ENCODE measurements at places on chromosomes 4 and X.

GRCh38 chrX:15834827-15835595 is 19.6 kb downstream of the AP1S2 start:
- no peak for DNase-seq

DNA sequence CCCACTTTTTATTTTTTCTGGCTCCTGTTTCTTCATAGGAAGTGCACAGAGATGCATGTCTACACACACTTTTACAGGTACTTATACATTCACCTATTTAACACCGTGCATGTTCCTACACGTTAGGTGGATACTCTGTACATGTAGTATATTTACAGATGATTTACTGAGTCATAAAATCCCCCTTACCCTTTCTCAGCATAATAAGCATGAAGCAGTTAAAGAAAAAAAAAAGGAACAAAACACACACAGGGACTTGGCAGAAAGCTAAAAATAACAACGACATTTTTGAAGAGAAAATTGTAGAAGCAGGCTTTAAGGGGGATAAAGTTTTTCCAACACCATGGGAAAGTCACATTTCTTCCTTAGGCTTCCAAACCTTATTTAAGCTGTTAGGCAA is 96.4 kb upstream of the IQCM start:
- DNase-seq: no peak

DNA sequence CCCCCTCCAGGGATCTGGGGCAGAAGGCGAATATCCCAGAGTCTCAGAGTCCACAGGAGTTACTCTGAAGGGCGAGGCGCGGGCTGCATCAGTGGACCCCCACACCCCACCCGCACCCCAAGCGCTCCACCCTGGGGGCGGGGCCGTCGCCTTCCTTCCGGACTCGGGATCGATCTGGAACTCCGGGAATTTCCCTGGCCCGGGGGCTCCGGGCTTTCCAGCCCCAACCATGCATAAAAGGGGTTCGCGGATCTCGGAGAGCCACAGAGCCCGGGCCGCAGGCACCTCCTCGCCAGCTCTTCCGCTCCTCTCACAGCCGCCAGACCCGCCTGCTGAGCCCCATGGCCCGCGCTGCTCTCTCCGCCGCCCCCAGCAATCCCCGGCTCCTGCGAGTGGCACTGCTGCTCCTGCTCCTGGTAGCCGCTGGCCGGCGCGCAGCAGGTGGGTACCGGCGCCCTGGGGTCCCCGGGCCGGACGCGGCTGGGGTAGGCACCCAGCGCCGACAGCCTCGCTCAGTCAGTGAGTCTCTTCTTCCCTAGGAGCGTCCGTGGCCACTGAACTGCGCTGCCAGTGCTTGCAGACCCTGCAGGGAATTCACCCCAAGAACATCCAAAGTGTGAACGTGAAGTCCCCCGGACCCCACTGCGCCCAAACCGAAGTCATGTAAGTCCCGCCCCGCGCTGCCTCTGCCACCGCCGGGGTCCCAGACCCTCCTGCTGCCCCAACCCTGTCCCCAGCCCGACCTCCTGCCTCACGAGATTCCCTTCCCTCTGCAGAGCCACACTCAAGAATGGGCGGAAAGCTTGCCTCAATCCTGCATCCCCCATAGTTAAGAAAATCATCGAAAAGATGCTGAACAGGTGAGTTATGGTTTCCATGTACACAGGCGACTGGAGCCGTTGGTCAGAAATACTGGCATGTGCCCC is at the start of gene CXCL1:
CXCL1 (plus strand) TSS at position 264 of the 926 bp plus-strand sequence; CDS start at position 342, 78 bp downstream.
- DNase-seq: no peak

DNA sequence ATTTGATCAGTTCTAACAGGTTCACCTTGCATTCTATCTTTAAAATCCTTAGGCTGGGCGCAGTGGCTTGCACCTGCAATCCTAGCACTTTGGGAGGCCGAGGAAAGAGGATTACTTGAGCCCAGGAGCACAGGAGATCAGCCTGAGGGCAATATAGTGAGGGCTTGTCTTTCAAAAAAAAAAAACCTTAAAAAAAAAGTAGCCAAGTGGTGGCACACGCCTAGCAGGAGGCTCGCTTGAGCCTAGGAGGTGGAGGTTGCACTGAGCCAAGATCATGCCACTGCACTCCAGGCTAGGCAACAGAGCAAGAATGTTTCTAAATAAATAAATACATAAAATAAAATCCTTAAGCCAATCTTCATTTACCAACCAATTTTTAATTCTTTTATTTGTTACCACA is 75.6 kb downstream of the PRSS12 start:
- DNase-seq: no peak

DNA sequence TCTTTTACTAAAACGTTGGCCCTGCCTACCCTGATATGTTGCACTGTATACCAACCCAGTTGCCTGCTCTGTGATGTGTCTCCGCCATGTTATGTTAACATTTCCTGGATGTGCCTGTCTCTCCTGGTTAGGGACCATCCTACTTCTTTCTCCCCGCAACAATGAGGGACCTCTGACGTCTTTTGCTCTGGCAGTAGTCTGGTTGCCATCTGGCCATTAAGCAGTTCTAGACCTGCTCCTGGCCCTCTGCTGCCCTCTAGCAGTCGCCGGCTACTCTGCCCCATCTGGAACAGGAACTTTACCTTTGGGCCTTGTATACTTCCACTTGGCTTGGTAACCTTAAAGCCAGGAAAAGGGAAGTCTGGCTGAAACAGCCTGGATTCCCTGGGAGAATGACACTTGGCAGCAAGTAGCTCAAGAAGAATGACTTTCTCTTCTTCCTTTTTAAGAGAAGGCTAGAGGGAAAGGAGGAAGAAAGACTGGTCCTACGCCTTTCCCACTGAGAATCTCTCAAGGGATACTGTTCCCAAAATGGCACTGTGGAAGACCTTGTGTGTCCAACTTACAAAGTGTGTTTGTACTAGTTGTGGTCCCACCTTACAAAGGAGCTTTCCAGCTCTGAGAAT is 63.5 kb downstream of the GPC3 start:
- peak; percentile 16 for DNase-seq

GRCh38 chr4:128162434-128162833 is 101.3 kb downstream of the LARP1B start:
- no peak for DNase-seq

- DNase-seq: no peak
Measured at GRCh38 chr4:53906606-53907190, 157.7 kb downstream of the CHIC2 start.

DNA sequence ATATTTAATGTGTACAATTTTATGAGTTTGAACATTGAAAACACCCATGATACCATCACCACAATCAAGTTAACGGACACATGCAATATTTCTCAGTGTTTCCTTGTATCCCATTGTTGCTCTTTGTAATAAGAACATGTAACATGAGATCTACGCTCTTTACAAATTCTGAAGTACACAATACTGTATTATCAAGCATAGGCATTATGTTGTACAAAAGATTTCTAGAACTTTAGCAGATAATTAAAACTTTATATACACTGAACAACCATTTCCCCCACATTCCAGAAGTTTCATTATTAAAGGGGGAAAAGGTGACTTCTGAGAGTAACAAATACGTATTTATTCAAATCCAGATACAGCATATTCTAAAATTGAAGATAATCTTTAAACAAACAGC is 114.5 kb downstream of the SLC10A7 start:
- no peak for DNase-seq

DNA sequence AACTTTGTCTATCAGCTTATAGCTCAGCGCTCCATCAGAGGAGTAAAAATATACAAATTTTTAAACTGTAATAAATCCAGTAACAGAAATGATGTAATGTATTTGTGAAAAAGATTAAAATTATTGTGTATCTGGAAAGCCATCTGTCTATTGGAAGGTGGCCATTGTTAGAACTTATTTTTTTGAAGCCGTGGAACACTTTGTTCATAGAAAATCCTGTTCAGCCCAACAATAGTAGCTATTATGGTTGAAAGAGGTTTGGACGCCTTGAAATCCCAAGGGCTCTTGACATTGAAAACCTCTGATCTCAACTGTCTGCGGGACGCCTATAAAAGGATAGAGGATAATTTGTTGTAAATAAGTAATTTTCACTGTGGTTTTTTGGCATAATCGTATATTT is 98.3 kb downstream of the RAPGEF2 start:
- no peak for DNase-seq

GRCh38 chr4:146398896-146399445 is 122.8 kb downstream of the SLC10A7 start:
- no peak for DNase-seq

DNA sequence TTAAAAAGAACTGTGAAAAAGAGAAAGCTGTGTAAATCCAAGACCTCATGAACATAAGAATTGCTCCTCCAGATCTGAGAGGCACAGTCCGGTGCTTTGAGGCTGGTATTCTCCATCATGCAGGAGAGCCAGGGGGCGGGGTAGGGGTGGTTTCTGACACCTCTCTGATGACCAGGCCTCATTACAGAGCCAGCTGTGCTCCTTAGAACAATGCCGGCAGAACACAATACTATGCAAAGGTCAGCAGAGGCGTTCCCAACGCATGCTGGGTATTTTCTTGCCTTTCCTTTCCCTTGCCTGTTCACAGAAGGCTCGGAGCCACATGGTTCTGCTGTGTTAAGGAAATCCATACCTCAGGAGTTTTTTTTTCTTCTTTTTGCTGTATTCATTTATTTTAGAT is 91.2 kb upstream of the SOD3 start:
- no peak for DNase-seq

DNA sequence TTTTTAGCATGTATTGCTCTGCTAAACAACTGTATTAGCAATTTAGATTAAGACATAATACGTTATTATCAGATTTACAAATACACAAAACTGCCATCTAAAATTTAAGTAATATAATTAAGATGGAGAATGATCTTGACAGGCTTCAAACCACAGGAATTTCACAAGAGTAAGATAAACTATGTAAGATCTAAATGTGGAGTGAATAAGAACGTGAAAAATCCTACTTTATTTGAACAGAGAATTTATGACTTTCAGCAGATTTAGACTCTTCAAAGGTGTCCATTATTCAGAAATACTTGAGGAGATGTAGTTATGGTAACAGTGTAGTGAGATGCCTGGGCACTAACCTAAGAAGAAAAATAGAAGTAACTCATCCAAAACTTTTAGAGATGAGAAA is 73.2 kb downstream of the SLC4A4 start:
- DNase-seq: no peak

- DNase-seq: no peak
Measured at GRCh38 chr4:155005395-155006090, 202.9 kb upstream of the NPY2R start.

DNA sequence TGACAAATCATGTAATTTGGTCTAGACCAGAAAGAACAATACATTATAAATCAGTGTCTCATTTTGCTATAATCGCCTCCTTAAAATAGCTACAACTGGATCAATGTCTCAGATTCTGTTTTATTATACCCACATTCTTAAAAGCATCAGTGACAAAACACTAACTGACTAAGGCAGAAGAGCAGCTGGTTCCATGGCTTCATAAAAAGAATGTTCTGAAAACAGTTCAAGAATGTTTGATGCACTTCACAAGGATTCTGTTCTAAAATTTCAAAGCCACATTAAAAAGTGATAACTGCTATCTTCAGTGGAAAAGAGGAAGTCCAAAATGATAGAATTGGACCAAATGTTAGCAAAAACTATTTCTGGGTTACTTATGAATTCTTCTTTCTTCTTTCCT is 69.8 kb downstream of the COL25A1 start:
- DNase-seq: no peak

DNA sequence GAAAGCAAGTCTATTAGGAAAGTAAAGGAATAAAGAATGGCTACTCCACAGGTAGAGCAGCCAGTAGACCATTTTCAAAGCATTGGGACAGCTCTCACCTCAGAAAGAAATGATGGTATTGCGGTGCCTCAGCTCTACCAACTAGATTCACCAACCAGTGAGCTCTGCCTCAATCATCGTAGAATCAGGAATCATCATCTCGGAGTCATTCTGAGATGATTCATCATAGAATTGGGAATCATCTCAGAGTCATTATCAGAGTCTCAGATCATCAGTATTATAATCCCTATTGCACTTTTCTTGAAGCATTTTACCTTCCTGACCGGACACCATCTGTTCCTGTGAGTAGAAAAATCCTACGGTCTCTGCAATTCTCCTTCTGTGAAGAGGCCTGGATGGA is 17.5 kb upstream of the SAT1 start:
- DNase-seq: no peak

DNA sequence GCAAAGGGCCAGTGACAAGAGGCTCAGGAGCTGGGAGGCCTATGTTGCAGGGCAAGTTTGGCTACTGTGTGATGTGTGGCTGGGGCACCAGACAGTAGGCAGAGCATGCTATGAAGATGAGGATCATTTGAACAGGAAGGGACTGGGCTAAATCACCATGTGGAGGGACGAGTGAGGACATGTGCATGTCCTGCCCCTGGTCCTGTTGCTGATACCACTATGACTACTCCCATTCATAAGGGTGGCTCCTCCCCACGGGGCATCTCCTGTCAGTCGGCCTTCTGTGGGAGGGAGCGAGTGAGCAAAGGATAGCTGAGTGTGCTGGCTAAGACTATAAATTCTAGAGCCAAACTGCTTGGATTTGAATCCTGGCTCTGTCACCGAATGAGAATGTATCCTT is 139.2 kb downstream of the TMEM164 start:
- DNase-seq: no peak

DNA sequence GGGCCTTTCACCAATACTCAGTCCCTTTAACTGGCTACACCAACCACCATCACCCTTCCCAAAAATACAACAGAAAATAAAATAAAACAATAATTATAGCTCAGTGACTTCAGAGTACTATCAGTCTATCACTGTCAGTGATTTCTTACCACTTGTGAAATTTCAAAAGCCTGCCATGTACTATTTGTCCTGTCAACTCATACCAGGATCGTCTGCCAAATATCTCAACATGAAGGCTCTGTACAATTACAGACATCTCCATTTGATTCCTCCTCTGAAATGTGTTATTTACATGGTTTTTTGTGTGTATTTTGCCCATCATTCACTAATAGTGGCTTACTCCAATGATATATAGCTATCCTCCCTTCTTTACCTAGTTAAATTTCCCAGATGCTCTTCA is 772.0 kb downstream of the IL1RAPL1 start:
- DNase-seq: no peak

GRCh38 chr4:2888886-2889285 is 45.2 kb downstream of the ADD1 start:
- no peak for DNase-seq

GRCh38 chr4:25941457-25942221 is 27.6 kb downstream of the SMIM20 start:
- DNase-seq: no peak

DNA sequence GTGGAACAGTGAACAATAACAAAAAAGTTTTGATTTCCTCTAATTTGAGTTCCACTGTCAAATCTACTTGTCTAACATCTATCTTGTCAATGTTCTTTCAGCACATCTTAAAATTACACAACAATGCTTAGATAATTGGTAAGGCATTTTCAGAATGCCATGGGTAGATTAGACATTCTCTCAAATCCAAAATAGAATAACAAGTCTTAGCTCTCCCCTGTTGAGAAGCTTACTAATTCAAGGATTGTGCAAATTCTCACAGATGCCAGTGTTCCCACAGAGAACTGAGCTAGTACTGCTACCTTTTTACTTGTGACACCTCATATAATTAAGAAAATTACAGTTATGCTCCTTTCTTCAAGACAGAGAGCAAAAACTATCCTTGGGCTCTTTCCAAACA is 2442.0 kb downstream of the PCDH7 start:
- DNase-seq: no peak
